ENCODE measurements at places on chromosomes 4 and X. TPM values are rescaled to one million over a fixed set of nuclear protein-coding genes. Genes with fewer than 3 reads are reported as not detected.
A peak's percentile ranks its signal among the peaks of the same experiment; 100 is the strongest.

The STATH gene
- total RNA-seq, result not detected

The MAGEE2 gene
- total RNA-seq, result not detected

The PDGFRA gene
- total RNA-seq, result 11.6 TPM

The MSL3 gene
- total RNA-seq, result 16.0 TPM

The VEGFD gene
- total RNA-seq, result 0.20 TPM

The PPBP gene
- total RNA-seq, result 1.0 TPM

The TEX11 gene
- total RNA-seq, result not detected

The ARHGAP4 gene
- 7.5 TPM for total RNA-seq

The SSX1 gene
- not detected for total RNA-seq

The MAML3 gene
- total RNA-seq, result 7.9 TPM

DNA sequence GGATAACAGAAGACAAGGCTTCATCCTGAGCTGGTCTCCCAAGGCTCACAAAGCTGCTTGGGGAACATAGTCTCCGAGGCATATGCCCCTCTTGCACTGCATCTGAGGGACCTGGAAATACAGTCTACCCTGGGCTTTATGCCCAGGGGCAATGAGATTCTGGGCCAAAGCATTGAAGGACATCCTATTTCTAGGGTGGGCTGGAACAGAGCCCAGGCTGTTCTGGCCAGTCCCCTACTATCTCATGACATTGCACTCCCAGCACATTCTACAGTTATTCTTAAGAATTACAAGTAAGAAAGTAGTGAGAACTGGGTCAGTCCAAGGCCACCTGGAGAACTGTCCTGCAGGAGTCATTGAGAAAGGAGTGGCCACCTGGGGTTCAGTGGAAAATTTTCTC is 107.6 kb downstream of the USP46 start:
- ATAC-seq, result no peak

GRCh38 chr4:16896881-16897750 is 1.3 kb downstream of the LDB2 start:
- no peak for ATAC-seq

GRCh38 chr4:121838136-121838535 is 14.5 kb upstream of the CCNA2 start:
- ATAC-seq, result no peak

DNA sequence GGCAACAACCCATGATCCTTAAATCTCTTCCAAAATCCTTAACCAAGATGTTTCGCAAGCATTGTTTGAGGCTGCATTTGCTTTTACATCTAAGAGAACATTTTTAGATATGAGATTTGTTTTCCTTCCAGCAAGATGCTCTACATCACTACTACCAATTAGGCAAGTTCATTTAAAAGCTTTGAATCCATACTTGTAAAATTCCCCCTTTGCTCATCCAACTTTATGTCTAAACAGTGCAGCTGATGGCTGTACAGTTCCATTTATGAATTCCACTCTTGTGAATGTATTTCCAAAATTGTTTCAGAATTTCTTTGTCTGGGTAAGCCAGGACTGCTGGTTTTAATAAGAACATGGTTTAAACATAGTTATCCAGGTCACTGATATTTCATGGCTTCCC is 31.5 kb downstream of the RAI2 start:
- no peak for ATAC-seq

DNA sequence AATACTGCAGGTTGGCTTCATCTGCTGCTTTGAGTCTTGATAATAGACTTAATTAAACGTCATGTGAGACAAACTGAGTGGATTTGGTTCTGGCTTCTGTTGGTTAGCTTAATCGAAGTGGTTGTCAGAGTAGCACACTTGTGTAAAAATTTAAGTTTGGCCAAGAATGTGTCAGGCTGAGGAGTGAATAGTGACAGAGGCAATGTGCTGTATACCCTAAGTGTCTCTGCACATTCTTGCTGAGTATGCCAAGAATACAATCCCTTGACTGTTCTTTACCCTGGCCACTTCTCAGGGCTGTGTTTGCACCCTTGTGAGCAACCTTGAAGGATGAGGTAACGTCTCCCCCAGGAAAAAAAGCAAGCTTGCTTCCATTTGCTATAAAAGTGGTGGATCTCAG is 14.9 kb downstream of the RPS3A start:
- ATAC-seq, result no peak

DNA sequence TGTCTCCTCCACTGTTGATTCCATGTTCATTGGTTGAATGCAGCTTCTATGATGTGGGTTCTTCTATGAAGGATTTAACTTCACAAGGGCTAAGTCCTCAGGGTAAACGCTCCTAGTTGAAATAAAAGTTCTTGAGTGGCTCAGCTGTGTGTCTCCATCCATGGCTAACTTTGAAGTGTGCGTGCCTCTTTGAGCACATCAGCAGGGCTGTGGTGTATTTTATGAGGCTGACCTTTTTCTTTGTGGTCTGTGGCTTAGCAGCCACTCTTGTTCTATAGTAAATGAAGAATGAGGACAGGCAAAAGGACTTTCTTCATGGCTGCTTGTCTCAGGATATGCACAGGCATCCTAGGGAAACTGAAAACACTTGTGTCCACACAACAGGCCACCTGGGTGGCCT is 88.5 kb downstream of the KIT start:
- ATAC-seq, result no peak

DNA sequence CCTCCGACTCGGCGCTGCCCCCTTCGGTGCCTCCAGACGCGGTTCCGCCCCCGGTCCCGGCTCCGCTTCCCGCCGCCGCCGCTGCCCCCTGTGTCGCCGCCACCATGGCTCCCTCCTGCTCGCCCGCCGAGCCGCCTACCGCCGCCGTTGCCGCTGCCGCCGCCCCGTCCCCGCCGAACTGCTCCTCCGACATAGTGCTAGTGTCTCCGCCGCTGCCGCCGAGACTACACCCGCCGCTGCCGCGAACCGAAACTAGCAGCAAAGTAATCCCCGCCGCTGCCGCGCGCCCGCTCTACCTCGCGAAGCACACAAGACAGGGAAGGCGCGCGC is 340 bp downstream of the HNRNPD start:
- no peak for ATAC-seq

DNA sequence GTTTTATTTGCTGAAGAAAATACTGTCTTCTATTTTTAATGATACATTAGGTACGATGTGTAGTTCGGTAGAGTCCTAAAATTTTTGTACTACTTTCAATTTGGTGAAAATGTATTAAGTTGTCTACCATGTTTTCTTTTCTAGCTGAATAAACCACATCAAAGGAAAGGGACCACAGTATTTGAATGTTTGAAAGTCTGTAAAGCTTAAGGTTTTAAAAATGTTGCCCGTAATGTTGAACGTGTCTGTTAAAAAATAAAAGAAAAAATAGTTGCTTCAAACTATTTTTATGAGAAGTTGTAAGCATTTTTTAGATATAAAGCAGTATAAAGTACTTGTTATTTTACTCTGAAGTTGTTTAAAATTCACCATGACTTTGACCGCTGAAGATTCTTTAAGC is 3.2 kb downstream of the CDKN2AIP start:
- no peak for ATAC-seq

DNA sequence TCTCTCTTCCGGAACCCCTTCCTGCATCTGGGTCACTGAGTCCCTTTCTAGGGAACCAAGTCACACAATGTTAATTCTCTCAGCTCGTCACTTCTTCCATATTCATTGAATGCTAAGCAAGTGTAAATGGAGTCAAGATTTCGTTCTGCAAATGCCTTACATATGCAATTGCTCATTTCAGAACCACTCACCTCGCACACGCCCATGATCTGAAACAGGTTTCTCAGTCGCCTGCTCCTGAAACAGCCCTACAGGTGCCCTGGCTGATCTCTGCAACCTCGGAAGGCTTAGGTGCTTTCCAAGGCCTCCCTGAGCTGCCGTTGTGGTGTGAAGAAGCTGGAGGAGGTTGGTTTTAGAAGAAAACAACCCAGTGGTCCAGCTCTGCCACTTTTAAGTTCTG is 100.8 kb upstream of the MSX1 start:
- ATAC-seq, result no peak

GRCh38 chr4:10299601-10300000 is 157.6 kb downstream of the ZNF518B start:
- ATAC-seq, result no peak

- no peak for ATAC-seq
Observed at GRCh38 chrX:997631-998137, 214.8 kb downstream of the CRLF2 start.

- no peak for ATAC-seq
Observed at GRCh38 chr4:104494822-104495559, at the start of gene CXXC4. TSS of gene CXXC4 (minus strand) at chr4:104494894. CDS start at chr4:104491802, 3,092 bp downstream.

DNA sequence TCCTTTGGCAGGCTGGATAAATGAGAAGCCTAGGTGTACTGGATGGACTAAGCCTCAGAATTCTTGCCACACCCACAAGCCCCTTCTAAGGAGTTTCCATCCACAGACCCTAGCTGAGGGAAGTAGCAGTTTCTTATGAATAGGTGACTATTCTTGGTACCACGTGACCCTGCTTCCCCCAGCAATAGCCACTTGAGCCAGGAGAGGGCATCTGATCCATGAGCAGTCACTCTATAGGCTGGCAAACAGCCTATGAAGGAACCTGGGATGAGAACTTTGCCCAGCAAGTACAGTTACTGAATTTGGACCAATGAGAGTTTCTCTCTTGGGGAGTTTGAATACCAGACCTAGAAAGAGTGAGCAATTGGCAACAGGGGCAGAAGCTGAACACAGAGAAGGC is 84.0 kb downstream of the RTL9 start:
- ATAC-seq, result peak; percentile 60

GRCh38 chrX:110397339-110397738 is 38.7 kb downstream of the RTL9 start:
- ATAC-seq, result no peak

- ATAC-seq, result no peak
Observed at GRCh38 chr4:111628437-111628836, 516.8 kb upstream of the FAM241A start.

GRCh38 chrX:55149242-55149641 is 60.4 kb downstream of the PAGE2 start:
- ATAC-seq, result no peak

DNA sequence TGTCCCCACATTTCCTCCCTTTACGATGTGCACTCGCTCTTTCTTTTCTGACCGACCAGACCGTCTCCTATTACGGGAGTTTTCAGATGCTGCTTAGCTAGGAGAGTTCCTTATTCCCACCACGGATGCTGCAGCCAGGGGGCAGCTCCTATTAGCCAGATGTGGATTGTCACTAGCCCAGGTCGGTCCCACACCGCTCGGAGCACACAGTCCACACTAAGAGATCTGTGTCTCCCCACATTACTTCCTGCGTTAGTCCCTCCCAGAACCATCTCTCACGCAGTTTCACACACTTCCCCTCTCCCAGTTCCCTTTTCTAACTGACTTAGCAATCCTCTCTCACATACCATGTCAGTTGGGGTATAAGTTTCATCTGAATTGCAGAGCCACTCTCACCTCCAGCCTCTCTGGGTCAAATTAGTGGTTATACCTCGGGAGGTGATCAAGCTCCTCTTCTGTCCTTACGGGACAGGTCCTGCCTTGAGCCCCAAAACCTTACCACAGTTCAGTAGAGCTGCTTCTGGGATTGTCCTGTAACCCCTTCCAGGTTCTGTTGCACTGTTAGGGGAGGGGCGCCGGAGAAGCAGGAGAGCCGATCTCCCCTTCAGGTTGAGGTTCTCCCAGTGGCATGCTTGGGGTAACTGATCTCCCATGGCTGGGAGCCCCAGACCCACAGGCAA is 28.2 kb downstream of the SULT1E1 start:
- peak; percentile 28 for ATAC-seq

GRCh38 chr4:81470456-81471297 is 1.0 kb downstream of the RASGEF1B start:
- ATAC-seq, result peak; percentile 1

DNA sequence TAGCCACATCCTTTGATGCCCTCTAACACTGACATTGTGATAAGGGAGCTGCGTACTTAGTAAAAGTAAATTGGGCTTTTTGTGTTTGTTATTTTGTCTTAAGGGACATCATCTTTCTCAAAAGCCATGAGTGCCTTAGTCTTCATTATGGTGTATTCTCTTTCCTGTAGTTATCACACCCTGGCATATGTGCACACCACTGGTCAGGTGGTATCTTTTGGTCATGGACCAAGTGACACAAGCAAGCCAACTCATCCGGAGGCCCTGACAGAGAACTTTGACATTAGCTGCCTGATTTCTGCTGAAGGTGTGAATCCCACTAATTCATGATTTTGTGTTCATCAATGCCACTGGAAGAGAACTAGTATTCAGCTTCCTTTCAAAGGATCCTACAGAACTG is 18.0 kb downstream of the HERC6 start:
- no peak for ATAC-seq

DNA sequence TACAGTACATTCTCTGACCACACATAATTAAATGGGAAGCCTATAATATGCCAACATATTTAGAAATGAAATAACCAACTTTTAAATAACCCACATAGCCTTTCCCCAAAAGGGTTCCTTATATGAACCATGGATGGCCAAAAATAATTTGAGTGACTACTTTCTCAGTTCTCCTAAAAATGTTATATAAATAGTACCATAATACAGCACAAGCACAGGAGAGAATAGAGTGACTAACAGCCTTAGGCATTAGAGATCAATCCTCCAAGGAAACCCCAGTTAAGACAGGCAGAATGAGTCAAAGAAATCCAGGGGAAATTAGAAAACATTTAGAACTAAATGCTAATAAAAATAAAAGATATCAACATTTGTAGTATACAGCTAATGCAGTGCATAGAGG is 50.2 kb downstream of the ANKRD17 start:
- ATAC-seq, result no peak

GRCh38 chr4:158870282-158870625 is 101.4 kb downstream of the FNIP2 start:
- ATAC-seq, result no peak

GRCh38 chr4:184472614-184473498 is 1.5 kb downstream of the IRF2 start:
- ATAC-seq, result peak; percentile 50

DNA sequence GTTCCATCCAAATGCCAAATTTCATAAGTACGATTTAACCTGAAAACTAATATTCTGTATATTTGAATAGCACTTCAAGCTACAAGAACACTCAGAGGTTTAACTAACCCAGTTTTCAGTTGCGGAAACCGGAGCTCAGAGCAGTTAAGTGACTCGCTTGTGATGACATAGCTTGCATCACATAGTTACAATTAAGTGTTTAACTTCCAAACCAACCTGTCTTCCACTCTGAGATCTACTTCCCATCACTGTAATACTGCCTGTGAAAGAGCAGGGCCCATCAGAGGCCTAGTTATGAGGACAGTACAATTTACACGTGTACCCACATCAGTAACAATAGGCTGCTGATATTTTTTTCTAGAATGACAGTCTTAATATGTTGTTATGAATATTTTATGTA is 120.3 kb downstream of the MAD2L1 start:
- no peak for ATAC-seq

DNA sequence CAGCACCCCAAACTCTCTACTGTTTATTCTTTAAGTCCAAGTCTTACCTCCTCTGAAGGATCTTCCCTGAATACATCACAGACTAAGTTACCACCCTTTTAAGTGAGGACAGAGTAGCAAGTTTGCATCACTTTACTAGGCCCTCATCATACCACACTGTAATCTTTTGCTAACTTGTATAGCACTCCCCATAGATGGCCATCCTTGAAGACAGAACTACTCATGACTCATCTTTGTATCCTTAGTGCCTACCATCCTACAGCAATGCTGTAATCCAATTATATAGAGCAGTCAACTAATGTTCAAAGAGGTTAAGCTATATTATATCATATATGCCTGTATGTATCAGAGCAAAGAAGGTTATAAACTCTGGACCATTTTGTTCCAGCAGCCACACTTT is 101.4 kb downstream of the ADAMTS3 start:
- ATAC-seq, result no peak

- ATAC-seq, result no peak
Observed at GRCh38 chr4:121980643-121981042, 28.8 kb upstream of the TRPC3 start.

- ATAC-seq, result no peak
Observed at GRCh38 chr4:7015383-7016035, 27.7 kb upstream of the TADA2B start.

All from esophagus mucosa (tissue), 1 donor.